ENCODE measurements at places on chromosomes 11 and 22. TPM values are rescaled to one million over a fixed set of nuclear protein-coding genes. Genes with fewer than 3 reads are reported as not detected.

DNA sequence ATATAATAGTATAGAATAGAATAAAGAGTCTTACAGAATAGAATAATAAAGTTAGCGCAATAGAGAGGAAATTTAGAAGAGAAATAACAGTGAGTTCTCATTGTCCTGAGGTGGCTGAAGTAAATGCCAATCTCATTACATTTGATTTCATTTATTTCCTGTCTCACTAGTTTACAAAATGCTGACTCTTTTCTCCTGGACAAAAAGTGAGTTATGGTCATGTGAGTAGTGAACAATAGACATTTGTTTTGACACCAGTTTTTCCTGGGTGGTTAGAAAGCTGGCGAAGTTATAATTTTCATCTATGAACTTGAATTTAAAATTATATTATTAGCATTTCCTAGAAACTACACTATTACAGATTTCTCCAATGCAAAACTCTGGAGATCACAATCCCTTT is 143.7 kb downstream of the TYR start:
- DNase-seq, result no peak

The KCNJ11 gene
- 0.26 TPM for total RNA-seq

The TEX54 gene
- total RNA-seq, result not detected

The B4GALNT4 gene
- 40.8 TPM for total RNA-seq

DNA sequence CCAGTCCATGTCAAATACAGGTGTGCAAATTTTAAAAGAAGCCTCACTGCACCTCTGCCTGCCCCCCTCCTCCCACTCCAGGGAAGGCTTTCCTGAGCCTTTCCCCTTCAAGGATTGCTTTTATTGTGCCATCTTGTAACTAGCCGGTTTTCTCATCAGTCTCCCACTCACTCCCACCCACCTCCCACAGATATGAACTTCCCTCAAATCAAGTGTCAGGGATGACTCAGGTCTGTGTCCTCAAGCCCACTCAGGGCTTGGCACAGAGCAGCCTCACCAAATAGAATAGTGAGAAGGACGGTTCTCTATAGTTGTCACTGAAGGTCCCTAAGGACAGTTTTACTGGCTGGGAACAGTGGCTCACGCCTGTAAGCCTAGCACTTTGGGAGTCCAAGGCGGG is 43.0 kb downstream of the THAP12 start:
- DNase-seq, result no peak

- no peak for DNase-seq
Measured at GRCh38 chr11:114845766-114846415, 167.6 kb downstream of the NXPE2 start.

GRCh38 chr11:93852242-93852641 is 1.8 kb upstream of the VSTM5 start:
- DNase-seq, result no peak

- no peak for DNase-seq
Measured at GRCh38 chr22:48116871-48117270, 1354.4 kb downstream of the TBC1D22A start.

DNA sequence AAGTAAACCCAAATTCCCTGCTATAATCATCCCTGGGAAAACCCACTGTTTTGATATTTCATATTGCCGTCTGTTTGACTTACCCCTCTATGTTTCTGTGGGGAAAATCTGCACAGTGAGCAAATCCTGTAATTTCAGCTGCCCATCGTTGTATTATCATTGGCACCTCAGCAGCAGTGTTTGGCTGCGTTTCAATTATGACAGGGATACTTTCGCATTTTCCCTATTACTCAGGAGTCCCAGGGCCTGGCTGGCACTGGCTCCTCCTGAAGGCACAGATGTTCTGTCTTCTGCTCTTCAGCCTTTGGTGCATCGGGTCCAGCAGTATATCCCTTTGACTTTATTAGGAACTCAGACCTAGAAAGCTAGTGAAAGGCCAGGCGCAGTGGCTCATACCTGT is 12.2 kb upstream of the MMP12 start:
- no peak for DNase-seq

GRCh38 chr11:113723787-113724186 is 17.7 kb upstream of the TMPRSS5 start:
- no peak for DNase-seq

The GGTLC3 gene
- not detected for total RNA-seq

DNA sequence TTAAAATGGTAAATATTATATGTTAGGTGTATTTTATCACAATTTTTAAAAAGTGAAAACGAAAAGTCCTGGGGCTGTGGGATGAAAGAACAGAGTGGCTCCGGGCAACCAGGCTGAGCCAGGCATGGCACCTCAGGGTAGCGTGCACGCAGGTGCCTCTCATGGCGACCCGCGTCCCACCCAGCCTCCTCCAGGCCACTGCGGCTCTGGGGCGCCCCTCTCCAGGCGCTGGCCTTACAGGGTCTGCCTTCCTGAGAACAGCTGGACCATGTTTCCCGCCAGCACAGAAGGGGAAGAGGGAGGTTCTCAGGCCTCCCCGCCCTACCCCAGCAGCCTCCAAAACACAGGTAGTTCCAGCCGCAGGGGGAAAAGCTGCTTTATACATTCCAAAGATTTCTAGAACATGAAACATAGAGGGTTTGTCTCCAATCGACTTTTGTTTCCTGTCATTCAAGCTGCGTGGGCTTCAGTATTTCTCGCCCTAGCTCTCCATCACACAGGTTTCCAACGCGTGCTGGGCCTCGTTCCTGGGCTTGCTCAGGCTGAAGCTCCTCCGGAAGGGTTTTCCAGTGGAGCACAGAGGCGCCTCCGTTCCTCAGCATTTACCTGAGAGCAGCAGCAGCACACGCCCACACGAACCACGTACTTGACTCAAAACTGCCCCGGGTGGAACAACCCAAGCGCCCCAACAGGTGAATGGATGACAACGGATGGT is 10.5 kb downstream of the EHD1 start:
- no peak for DNase-seq

- no peak for DNase-seq
Measured at GRCh38 chr11:122393209-122393860, 262.2 kb upstream of the UBASH3B start.

The DAGLA gene
- 1.2 TPM for total RNA-seq

- DNase-seq, result no peak
Measured at GRCh38 chr11:68372625-68373024, 60.2 kb downstream of the LRP5 start.

The MMP12 gene
- total RNA-seq, result 0.10 TPM

DNA sequence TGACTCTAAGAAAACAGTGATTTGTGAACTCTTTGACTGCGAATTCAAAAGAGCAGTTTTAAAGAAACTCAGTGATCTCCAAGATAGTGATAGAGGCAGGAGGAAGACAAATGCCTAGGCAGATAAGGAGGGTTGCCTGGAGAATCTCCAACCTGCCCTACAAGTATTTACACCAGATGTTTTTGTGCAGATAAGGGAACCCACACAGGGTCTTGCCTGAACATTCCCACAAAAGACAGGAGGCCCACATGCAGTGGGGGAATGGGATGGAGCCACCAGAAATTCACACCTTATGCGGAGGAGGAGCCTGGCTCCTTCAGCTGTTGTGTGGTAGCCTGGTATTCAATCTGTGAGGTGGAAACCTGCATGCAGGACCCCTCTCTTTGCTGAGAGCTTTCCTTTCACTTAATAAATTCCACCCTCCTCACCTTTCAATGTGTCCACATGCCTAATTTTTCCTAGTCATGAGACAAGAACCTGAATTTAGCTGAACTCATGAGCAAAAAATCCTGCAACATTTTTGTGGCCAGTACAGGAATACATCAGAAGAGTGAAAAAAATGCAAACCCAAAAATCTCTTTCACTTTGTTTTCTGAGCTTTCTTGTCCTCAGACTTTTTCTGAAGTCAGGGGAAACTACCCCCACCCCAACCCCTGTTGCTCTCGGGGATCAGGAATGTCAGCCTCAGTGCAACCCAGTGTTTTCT is 8.1 kb upstream of the GLYAT start:
- DNase-seq, result no peak

The KDM2A gene
- 27.9 TPM for total RNA-seq

DNA sequence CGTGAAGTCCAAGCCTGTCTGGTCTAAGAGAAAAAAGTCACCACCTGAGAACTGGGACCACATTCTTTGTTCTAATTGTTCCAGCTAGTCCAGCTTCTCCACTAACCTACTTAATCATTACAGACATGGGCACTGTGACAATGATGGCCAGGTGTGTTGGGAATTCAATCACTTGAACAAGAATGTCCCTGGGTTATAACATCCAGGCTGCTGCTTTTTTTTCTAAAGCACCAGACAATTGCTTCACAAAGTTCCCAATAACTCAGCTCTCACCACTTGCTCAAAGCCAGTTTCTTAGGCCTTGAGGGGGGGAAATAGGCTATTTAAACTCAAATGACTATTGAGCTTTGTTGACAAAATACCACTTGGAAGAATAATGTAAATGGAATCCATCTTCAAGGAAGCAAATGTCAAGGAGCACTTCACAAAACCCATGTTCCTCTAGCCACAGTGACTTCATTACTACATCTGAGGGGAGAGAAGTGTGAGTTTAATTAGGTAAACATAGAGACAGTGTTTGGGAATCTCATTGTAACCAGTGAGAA is 80.3 kb downstream of the ME3 start:
- DNase-seq, result peak; percentile 18

The AQP11 gene
- total RNA-seq, result 5.8 TPM

The NDUFV1 gene
- total RNA-seq, result 171 TPM

DNA sequence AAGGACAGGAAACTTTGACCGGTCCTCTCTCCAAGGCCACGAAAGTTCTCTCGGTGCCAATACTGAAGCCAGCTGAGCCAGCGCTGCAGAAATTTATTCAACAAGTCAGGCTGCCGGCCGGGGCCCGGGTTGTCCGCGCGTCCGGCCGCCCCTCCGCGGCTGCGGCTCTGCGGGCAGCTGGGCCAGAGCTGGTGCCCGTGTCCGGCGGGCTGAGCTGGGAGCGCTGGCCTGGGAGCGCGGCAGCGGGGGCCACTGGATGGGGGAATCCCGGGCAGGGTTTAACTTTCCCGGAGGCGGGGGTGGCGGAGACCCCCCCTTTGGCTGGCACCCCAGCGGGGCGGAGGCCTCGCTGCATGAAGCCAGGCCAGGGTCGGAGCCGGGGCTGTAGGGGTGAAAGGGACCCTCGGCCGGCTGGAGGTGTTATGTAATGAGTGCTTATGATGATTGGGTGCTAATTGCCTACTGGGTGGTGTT is 12.3 kb upstream of the CACNA1I start:
- no peak for DNase-seq

The DEUP1 gene
- not detected for total RNA-seq

The NPAS4 gene
- total RNA-seq, result not detected

DNA sequence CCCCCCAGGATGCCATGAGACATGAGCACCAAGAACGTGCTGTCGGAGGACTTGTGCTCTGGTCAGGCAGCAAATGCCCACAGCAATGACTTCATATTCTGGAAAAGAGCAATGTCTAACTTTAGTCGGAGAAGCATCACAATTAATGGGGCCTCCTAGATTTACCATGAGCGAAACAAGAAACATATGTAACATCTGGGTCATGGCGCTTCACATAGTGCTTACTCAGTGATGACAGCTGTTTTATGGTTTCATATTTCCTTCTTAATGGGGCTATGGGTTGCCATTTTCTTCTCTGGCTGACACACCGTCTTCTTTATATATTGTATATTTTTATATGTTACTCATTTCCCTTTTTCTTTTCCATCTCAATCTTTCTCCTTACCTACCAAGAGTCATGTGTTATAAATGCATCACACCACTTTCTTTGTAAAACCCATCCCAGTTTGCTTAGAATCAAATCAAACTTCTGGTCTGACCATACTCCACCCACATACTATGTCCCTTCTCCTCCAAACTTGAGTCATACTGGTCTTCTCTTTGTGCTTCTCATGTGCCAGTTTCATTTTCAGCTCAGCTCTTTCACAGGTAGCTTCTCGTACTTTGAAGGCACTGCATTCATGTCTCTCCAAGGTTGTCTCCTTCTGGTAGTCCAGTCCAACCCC is 9.4 kb upstream of the CASP12 start:
- DNase-seq, result no peak

Data from A172 (cell line).